Nasal cavity respiratory epithelium epithelial cell of viscerocranial mucosa (primary cell): ENCODE measurements at places on chromosomes 13 and 19. TPM values are rescaled to one million over a fixed set of nuclear protein-coding genes. Genes with fewer than 3 reads are reported as not detected.

NOVA2 gene
- not detected in 2 replicates for total RNA-seq

BCAM gene
- total RNA-seq, result 26.0 and 61.4 TPM in 2 replicates

PTGIR gene
- total RNA-seq, result not detected in 2 replicates

SLAIN1 gene
- 0.28 and 0.34 TPM in 2 replicates for total RNA-seq

VPS36 gene
- total RNA-seq, result 24.6 and 40.2 TPM in 2 replicates

RFPL4A gene
- not detected in 2 replicates for total RNA-seq

ICAM5 gene
- 1.7 and 6.4 TPM in 2 replicates for total RNA-seq
